ENCODE measurements at places on chromosomes 1 and 21. TPM values are rescaled to one million over a fixed set of nuclear protein-coding genes. Genes with fewer than 3 reads are reported as not detected.

RSPO1 gene
- total RNA-seq = not detected

ASCL5 gene
- not detected for total RNA-seq

C4BPA gene
- total RNA-seq = not detected

TUFT1 gene
- 7.2 TPM for total RNA-seq

OR2M3 gene
- not detected for total RNA-seq

FMO1 gene
- total RNA-seq = not detected

DENND4B gene
- 15.2 TPM for total RNA-seq

NEK2 gene
- 50.3 TPM for total RNA-seq

TPTE gene
- total RNA-seq = 1.7 TPM

MIXL1 gene
- not detected for total RNA-seq

FNDC5 gene
- total RNA-seq = 1.4 TPM

B3GALT2 gene
- total RNA-seq = not detected

TNNI3K gene
- total RNA-seq = not detected

BCAR3 gene
- total RNA-seq = 163 TPM

ZNF683 gene
- not detected for total RNA-seq

SIPA1L2 gene
- total RNA-seq = 1.8 TPM

NBPF19 gene
- total RNA-seq = 4.0 TPM

PLA2G2F gene
- total RNA-seq = not detected

All from HT1080 (cell line).